CD4-positive, alpha-beta T cell treated with Interleukin-1 beta for 1 hour (primary cell): ENCODE measurements at places on chromosomes 11 and 22.

DNA sequence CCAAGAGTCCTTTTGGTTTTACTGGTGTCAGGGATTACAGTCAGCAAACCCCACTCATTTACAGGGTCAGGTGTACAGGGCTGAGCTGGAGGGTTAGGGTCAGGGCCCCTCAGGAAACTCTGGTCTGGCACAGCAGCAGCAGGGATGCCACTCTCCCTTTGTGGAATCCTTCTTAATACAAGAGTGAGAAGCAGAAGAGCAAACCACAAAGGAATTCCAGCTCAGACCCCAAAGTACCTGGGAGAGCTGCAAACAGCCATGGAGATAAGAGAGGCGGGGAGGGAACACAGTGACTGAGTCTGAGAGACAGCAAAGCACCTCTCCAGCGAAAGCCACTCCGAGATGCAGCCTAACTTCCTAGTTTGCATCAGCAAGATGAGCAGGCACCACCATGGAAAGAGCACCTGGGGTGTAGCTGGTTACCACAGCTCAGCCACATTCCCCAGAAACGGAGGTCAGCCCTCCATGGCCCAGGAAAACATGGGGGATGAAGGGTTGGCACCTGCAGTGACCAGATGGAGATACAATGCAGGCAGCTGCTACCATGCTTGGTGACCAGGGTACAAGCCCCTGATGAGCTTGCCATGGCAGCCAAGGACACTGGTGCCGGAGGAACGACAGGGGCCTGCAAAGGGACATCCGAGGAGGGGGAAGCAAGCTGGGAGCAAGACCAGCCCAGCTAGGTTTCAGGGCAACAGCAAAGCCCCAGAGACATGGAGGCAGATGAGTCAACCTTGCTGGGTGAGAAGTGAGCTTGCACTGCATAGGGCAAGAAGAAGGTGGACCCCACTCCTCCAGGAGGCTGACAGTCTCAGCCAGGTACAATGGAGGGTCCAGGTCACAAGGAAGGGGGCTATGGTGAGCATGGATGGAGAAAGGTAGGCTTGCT, 3.9 kb downstream of the BET1L start:
- DNase-seq = no peak

DNA sequence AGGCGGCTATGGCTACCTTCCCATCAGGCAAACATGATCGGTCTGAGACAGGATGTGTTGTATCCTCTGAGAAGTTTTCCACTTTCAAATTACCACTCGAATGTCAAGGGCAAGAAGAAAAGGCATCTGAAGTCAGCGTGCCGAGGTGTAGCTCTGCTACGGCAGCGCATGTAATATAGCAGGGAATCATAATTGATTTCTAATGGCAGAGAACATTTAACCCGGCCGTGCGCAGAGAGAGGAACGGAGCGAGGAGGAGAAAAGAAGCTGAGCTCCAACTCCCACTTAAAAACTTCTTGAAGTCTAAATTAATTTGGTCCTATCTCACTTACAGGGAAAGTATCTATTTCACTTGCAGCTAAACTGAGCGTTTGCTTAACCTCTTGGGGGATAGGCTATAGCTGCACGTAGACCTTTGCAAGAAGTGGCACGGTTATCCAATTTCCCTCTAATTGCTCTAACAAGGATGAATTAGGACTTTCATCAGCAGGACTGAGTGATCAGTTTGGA, 137.3 kb upstream of the KIRREL3 start:
- no peak for DNase-seq

- no peak for DNase-seq
Observed at GRCh38 chr11:353179-353873, 16.0 kb upstream of the B4GALNT4 start.

GRCh38 chr11:15730263-15730994, 615.7 kb downstream of the INSC start:
- no peak for DNase-seq

DNA sequence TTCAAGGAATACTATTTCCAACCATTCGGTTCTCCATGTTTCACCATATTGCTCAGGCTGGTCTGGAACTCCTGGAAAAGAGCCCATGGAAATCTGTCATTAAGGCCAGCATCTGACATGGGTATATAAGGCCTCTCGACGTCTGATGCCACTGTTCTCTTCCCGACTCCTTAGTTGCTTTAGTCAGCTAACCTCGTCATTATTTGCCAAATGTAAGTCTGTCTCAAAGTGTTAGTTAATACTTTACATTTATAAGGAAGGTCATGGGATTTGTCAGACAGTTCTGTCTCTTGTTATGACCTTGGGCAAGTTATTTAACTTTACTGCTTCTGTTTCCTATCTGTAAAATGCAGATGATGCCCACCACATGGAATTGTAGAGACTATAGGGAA, 1.6 kb downstream of the MRPL48 start:
- no peak for DNase-seq

GRCh38 chr11:47225552-47226400, 11.0 kb downstream of the DDB2 start:
- DNase-seq = no peak
